ENCODE measurements at places on chromosomes 2 and 18.

DNA sequence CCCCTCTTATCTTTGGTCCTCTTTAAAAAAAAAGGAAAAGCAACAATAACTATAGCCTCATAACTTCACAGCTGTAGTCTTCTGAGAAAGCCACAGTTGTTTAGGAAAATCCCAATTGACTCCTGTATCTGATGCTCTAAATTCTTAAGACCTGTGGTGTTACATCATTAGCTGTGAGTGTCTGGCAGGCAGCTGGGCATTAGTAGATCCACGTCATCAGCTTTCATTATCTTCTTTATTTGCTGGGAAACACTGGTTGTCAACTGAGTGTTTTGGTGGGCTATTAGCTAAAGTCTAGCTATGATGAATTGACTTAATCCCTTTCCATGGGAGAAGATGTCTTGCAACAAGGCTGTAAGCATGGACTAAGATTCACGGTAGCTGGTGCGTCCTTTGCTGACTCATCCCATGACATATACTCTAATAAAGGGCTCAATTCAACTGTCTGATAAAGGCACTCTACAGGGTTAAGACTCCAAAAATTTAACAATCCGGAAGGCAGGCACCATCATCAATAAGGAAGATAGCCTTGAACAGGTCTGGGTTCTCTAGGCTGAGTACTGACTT is 517.2 kb downstream of the PLCL1 start:
- no peak for DNase-seq

DNA sequence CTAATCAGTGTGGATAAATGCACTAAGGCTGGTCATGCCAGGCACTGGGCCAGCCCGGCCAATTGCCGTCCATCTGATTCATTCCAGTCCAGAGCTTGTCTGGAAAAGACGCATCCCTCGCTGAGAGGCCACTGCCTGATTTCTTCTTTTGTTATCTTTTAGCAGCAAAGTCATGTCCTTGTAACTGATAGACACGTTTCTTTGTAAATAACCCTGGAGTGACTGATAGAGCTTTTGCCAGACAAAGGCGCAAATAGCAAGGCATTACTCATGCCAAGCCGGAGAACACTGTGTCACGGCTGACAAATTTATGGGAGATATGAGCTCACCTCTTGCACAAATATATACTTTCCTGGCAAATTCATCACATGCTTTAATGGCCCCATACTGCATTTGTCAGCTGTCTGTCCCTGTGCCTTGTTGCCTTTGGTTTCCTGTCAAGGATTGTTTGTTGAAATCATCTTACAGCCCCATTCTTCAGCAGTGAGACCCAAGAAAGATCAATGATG is 164.4 kb downstream of the ETAA1 start:
- no peak for DNase-seq

DNA sequence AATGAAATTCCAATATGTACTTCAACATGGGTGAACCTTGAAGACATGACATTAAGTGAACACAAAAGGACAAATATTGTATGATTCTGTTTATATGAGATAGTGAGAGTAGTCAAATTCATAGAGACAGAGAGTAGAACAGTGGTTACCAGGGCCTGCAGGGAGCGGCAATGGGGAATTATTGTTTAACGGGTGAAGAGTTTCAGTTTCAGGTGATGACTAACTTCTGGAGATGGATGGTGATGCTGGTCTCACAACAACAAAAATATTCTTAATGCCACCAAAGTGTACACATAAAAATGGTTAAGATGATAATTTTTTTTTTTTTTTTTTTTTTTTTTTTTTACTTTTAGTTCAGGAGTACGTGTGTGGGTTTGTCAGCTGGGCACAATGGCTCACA is 109.4 kb upstream of the TMEM200C start:
- DNase-seq: peak; percentile 5

DNA sequence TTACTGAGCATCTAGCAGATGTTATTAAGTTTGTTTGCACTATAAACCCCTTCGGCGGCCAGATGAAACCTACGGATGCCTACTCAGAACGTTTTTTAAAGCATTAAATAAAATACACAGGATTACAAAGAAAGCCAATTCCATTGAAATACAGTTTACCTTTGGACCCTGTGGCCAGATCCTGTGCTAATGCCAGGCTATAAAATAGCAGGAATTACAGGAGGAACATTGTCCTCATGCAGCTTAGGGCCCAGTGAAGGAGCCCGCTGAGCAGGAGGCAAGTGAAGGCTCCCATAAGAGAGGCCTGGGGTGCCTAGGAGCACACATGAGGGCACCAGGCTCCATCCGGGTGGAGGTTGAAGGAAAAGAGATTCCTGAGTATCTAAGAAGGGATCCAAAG is 310.4 kb downstream of the MTX2 start:
- no peak for DNase-seq

DNA sequence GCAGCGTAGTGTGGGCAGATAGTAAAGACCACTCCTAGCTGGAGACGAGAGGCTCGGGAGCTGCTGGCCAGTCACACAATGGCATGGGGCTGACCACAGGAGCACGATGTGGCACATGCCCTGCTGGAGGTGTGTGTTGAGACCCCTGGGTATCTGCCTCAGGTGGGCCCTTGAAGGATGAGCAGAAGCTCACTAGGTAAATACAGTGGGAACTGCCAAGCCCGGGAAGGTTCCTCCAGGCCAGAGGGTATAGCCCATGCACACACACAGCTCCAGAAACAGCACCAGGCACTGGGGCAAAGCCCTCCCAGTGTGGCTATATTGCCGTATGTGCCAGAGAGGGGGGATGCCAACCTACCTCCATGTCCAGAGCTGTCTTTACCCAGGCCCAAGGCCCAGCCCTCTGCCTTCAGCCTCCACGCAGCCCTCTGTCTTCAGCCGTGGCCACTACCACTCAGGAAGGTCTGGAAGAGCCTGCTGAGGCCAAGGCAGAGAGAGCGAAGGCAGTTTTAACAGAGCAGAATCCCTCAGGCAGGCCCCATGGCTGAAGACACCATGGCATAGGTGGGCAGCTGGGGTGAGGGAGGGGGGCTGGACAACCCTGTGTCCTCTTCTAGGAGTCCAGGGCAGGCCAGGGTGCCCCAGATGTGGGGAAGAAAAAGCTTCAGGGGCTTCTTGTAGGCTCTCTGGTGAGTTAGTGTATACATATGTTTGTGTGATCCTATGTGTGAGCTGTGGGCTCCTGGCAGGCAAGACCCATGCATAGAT is 7.0 kb upstream of the ARID5A start:
- DNase-seq: no peak

- DNase-seq: peak; percentile 50
Observed at GRCh38 chr2:241895712-241896641, 26.4 kb downstream of the RTP5 start.

DNA sequence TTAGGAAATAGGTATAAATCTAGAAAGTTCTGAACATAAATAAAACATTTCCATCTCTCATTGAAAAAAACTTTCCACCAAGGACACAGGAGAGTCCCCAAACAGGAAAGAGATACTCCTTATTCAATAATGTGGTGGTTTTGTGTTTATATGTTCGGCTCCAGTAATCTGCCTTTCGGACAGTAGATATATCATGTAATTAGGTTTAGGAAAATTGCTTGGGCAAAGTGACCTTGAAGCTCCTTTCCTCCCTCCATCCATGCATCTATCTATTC is 69.6 kb downstream of the DDX1 start:
- DNase-seq: no peak

- no peak for DNase-seq
Observed at GRCh38 chr2:955829-956731, 5.4 kb downstream of the SNTG2 start.

GRCh38 chr18:48638451-48638850 is 99.6 kb downstream of the CTIF start:
- DNase-seq: no peak

DNA sequence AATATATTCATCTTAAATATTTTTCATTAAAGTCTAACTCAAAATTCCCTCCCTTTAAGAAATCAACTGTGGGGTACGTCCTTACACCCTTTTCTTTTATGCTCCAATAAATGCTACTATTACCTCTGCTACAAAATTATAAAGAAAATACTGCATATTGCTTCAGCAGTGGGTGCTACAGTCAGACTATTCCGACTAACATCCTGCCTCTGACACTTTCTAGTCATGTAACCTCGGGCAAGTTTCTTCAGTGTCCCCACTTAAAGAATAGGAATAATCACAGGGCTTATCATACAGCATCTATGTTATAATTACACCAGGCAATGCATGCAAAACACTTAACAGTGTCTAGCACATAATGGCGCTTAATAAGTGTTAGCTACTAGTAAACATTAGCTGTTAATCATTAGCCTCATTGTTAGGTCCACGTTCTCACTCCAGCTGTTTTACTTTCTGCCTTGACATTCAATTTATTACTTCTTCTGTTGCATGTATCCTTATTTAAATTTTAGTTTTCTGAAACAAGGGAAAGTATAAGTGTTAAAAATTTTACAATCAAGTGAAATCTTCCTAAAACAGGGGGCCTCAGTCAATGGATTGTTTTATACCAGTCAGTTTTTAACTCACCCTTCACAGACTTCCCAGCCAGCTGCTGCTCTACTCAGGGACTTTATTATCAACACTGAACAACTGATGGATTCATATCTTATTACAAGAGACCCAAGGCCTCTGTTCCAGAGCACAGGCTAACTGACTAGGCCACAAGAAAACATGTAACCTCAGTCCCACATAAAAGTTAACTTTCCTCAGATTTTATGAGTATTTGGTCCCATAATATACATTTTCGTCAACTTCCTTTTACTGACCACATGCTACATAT is 54.0 kb downstream of the CLASP1 start:
- DNase-seq: no peak

DNA sequence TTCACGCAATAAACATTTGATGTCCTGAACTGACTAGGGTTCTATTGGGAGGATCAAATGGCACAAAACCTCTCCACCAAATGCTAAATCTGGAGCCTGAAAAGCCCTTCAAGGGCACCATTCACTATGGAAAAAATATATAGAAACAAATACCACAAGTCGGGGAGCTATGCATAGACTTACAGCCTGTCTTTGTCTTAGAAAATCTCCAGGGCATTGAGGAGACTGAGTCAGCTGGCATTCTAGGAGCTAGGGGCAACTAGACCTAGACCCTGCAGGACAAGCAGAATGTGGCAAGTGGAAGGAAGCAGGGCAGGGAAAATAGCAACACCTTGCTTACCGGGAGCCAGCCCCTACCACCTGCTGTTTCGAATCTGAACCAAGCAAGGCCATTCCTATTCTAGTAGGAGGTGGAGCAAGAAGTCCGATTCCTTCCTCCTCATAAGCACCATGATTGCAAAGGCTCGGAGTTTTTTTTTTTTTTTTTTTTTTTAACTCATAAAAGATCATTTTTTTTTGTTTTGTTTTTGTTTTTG is 77.8 kb downstream of the DDX1 start:
- no peak for DNase-seq

DNA sequence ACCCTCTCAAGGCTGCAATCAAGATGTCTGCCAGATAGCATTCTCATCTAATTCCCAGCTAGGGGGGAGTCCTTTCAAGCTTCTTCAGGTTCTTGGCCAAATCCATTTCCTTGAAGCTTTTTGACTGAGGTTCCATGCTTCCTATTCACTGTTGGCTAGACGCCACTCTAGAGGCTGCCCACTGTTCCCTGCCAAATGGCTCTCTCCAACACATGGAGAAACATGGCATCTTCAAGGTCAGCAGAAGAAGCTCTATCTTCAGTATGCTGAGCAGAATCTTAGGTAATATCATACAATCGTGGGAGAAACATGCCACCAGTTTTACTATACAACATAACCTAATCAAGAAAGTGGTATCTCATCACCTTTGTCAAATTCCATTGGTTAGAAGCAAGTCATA is 1985.1 kb upstream of the CELF4 start:
- no peak for DNase-seq

DNA sequence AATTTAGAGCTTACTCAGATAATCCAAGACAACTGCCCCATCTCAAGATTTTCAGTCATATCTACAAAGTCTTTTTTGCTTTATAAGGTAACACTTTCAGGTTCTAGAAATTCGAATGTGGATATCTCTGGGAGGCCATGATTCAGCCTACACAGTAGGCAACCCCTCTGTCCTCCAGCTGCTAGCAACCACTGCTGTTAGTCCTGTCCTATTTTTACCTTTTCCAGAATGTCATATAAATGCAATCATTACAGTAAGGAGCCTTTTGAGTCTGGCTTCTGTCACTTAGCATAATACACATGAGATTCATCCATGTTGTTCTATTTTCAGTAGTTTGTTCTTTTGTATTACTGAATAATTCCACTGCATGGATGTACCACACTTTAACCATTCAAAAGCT is 28.5 kb upstream of the MARCHF7 start:
- no peak for DNase-seq
